ENCODE measurements at places on chromosomes 6 and 20.
A peak's percentile ranks its signal among the peaks of the same experiment; 100 is the strongest.

- no peak for DNase-seq
Observed at GRCh38 chr20:6636209-6637159, 131.0 kb upstream of the BMP2 start.

GRCh38 chr6:21377356-21377755 lies 216.2 kb upstream of the SOX4 start:
- no peak for DNase-seq

DNA sequence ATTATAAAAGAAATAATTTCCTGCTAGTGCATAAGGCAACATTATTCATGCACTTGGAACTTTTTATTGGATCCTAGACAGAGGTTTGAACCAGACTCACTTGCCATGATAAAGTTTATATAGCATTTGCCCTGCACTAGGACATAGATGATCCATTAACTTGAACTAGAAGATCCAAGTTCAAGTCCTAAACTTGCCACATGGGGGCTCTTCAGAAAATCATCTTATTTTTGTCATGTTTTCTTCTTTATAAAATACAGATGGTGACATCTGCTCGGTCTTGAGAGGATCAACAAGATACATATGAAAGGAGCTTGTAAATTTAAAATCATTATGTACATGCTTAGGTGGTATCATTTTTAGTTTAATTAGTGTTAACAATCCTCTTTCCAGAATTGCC lies 94.5 kb downstream of the SIM1 start:
- no peak for DNase-seq

GRCh38 chr20:58839474-58839874 lies 11.2 kb downstream of the GNAS-AS1 start:
- peak; percentile 68 for DNase-seq

- no peak for DNase-seq
Observed at GRCh38 chr6:72238900-72239299, 352.6 kb downstream of the RIMS1 start.

- DNase-seq, result no peak
Observed at GRCh38 chr20:50285376-50286173, 94.9 kb downstream of the CEBPB start.

DNA sequence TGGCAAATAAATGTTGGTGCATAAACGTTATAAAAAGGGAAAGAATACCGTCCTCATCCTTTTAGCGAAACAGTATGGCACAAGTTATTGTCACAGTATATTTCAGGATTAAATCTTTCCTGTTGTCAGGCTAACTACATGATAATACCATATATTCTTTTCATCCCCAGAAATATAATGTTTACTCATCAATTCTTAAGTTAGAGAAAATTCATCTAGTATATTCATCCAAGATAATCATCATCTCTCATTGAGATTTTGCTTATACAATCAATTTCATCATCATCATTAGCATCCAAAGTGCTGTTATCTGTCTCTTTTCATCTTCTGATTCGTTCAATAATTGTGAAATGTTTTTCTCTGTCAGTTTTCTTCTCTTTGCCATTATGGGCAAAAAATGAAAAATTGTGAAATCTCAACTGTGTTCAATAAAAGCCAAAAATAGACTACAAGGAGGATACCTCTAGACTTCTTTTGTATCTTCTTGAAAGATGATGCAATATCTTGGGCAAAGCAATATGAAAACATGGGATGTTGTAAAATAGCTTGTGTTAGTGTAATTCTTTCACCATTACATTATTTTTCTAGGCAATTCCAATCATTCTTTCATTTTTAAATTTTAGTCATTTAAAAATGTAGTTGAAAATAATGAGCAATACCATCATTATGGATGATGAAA lies 2.6 kb downstream of the SPACA1 start:
- no peak for DNase-seq
